ENCODE measurements at places on chromosomes 13 and 19.
A peak's percentile ranks its signal among the peaks of the same experiment; 100 is the strongest.

DNA sequence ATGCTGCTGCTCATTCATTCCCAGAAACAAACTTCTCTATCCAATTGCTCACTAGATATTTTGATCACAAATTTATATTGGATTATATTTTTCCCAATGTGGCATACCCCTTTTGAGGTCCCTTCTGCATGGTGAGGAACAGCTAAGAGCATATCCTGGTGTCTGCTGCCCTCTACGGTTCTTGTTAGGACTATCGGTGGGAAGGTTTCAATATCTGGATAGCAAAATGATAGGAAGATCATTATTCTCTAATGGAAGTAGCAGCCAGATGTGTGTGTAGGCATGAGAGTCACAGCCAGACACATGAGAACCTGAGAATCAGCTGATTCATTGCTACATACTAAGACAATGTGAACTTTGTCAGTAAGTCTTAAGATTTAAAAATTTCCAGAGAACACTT, 1422.4 kb upstream of the MIR17HG start:
- no peak for DNase-seq

DNA sequence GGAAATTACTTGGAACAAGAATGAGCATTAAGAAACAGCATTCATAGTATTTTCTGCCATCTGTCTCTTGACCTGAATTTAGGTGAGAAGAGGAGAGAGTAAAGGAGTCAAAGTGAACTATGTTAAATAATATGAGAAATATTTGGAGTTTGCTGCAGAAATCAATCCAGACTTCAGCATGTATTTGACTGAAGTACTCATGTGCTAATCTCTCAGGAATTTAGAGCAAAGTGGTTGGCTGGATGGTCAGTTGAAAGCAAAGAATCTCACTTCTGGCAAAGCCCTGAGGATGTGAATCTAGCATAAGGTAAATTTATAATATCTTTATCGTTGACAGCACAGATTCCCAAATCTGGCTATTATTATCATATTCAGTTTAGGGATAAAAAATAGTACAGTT, 394.3 kb downstream of the PCDH17 start:
- DNase-seq = no peak

DNA sequence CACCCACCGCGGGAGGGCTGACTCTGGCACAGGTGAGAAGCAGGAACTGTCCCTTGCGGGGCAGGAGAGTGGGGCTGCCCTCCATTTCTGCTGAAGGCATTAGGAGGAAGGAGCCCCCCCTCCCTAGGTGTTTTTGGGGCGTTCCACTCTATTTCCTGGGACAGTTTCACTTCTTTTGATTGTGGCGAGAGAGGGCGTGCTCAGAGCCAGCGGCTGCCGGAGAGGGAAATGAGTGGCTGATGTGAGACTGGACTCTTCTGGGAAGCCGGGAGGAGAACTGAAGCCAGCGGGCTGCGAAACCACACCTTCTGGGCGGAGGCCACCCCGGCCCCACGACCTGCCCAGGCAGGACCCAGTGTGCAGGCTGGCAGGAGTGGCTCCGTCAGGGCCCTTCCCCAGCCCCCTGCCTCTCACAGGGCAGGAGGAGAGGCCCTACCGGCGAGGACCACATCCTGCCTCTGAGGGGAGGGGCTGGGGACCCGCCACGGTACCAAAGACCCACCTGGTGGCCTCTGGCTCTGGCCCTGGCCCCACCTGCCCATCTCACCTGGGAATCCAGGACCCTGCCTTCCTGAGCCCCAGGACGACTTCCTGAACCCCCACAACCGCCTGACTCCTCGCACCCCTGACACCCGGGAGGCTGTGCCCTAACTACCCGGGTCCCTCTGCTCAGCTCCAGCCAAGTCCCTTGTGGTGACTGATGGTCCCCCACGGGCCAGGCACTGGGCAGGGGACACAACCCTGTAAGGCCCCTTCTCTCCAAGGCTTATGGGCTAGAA, 25.9 kb downstream of the MPND start:
- DNase-seq = peak; percentile 44

DNA sequence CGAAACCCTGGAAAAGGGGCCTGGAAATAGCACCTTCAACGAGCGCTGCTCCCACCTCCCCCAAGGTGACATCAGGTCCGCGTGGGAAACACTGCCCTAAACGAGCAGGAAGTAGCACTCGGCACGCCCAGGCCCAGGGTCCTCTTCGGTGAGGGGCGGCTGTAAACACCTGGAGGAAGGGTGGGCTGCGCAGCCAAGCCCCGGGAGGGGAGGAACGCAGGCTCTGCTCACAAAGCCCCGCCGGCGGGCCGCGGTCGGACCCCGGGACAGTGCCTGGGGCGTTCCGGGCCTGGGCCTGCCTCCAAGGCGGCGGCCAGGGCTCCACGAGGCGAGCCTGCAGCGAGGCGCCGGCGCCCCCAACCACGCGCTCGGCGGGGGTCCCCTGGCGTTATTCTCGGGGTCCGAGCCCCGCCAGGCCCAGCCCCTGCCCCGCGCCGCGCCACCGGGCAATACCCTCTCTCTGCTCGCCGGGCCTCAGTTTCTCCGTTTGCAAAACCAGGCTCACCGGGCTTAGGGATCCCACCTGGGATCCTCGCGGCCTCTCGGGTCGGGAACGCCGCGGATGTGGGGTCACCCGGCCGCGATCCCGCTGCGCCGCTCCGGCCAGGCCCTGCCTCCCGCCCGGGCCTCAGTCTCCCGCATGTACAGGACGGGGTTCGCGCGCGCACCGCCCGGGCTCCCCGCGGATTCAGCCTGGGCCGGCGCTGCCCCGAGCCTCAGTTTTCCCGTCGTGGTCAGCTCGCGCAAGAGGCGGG, 630 bp downstream of the RNF126 start:
- DNase-seq = no peak

- no peak for DNase-seq
Observed at GRCh38 chr13:30587231-30587630, 30.5 kb upstream of the USPL1 start.

GRCh38 chr19:2083174-2083854, 12.8 kb downstream of the MOB3A start:
- no peak for DNase-seq
